ENCODE measurements at places on chromosomes 6 and 20.

DNA sequence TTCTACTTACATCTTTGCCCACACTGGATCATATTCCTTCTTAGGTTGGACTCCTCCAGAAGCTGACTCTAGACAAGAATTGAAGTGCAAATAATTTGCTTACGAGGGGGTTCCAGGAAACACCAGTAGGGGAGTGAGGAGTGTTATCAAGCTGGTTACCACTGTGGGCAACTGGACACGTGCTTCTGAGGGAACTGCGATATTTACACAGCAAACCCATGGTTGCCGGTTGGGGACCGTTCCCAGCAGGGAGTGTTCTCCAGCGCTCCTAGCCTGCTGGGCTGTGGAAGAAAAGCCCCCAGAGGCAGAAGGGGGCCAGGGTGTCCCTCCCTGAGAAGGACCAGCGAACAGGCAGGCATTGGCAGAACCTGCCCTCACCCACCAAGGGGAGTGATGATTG, 21.7 kb downstream of the MDFI start:
- no peak for DNase-seq

DNA sequence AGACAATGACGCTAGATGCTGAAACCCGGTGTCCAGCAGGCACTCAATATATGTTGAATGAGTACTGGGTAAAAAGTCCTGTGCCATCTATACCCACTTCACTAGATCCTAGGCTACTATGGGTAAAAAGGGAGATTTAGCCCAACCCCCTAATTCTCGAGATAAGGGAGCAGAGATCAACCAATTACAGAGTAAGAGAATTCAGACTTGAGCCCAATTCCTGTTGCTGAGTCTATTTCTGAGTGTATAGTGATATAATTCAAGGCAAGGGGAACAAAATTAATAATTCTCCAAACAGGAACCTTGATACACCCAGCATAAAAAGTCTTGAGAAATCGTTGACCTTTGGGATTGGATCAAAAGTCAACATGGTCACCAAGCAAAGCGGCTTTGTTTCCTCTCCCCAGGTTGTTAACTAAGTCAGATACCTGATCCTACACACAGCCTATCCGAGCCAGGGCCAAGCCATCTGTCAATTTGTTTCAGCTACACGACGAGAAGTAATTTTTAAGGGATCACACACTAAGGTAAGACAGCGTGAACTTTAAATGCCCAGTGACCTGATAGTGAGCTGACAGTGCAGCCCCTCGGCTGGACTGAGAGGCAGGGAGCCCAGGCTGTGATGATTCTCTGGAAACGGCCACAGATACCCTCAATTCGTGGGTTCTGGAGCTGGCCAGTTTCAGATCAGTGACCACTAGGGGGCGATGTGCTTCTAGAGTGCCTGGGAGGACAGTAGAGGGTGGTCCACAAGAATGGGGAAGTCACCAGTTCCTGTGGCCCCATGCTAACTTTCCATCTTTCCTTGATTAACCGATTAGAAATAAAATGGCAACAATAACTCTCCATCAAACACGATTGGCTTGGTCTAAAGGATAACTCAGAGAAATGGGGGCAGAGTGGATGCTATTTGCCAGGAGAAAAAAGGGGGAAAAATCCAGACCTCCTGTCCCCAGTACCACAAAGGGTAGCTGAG, 46.2 kb downstream of the SLC22A23 start:
- DNase-seq, result peak; percentile 50

- no peak for DNase-seq
These were observed 43.3 kb downstream of the SLC13A3 start for GRCh38 chr20:46607849-46608497.

- DNase-seq, result no peak
These were observed 90.2 kb upstream of the CCDC167 start for GRCh38 chr6:37589941-37590340.

DNA sequence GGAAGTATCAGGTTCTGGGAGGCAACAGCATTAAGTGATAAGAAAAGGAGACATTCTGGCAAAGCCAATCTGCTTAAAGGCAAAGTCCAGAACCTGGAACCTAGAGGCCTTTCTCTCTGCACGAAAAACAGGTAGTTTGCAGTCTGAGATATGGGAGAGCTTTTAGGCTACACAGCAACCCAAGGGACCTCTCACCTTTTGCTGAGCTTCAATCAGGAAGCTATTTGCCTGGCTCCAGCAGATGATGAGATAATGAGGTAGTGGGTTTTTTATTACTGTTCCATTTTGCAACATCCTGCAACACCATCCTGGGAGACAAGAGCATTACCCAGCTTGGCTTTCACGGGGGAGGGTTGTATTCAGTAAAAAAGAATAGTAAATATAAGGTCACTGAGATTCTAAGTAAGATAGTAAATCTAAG, 143.1 kb downstream of the ADGRG6 start:
- DNase-seq, result no peak

DNA sequence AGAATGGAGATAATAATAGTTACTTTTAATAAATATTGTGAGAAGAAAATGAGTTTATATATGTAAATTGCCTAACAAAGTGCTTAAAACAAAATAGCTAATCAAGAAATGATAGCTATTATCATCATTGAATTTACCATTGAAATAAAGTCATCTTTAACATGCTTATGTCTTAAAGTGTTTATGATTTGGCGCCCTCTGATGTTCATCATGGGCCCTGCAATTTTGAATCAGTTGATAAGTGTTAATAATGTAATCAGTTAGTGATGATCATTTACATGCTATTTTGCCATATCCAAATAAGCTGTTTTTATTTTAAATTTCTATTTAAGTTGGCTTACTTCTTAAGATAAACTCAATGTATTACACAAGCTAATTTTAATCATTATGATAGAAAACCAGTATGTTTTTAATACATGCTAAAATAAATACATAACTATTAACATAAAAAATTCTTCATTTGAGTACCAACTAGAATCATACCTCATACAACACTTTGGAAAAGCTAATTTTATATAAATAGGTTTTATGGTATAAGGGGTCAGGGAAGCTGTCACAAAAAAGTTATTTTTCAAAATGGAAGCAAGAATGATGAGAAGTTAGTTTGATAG, 39.2 kb upstream of the TPD52L1 start:
- no peak for DNase-seq

DNA sequence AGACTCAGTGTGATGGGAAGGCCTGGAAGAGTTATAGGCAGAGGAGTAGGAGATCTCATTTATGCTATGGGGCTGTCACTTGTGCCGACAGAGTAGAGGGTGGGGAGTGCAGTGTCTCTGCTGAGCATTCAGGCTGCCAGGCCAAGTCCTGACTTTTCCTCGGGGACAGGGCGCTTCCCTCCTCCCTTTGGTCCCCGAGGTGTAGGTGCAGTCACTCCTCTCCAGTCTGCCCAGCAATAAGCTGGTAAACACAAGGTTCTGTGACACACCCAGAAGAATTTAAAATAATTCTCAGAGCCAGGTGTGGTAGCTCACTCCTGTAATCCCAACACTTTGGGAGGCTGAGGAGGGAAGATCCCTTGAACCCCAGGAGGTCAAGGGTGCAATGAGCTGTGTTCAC, 109.4 kb downstream of the CRYBG1 start:
- DNase-seq, result no peak

DNA sequence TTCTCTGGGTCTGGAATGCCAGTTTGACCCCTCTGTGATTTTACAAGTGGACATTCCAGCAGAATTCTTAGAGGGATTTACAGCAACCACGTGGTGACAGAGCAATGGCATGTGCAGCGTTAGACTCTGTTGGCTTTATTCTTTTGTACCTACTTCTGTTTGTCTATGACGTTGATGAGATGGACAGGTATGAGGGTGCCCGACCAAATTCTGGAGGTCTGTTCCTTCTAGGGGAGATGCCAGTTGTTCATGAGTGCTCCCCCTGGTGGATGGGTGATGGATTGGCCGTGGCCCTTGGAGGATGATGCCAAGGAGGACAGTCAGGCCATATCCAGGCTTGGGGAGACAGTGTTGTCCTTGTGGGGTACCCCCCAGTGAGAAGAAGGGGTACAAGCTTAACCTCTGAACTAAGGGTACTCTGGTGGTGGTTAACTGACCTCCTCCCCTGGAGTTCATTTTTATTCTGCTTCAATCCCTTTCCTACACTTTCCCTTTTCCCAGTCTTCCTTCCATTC, 198.6 kb downstream of the DTNBP1 start:
- DNase-seq, result peak; percentile 38

DNA sequence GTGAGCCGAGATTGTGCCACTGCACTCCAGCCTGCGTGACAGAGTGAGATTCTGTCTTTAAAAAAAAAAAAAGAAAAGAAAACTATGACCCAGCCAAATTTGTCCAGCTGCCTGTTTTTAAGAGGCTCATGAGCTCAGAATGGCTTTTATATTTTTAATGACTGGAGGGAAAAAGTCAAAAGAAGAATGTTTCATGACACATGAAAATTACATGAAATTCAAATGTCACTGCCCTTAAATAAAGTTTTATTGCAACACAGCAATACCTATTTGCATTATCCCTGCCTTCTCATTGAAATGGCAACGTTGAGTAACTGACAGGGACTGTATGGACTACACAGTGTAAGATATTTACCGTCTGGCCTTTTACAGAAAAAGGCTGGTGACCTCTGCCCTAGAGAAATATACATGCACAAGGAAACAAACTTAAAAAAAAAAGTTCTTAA, 11.4 kb downstream of the SENP6 start:
- no peak for DNase-seq

- no peak for DNase-seq
These were observed 55.5 kb downstream of the EDN1 start for GRCh38 chr6:12345694-12346058.

- DNase-seq, result no peak
These were observed 82.4 kb downstream of the MAP3K4 start for GRCh38 chr6:161073930-161074329.

DNA sequence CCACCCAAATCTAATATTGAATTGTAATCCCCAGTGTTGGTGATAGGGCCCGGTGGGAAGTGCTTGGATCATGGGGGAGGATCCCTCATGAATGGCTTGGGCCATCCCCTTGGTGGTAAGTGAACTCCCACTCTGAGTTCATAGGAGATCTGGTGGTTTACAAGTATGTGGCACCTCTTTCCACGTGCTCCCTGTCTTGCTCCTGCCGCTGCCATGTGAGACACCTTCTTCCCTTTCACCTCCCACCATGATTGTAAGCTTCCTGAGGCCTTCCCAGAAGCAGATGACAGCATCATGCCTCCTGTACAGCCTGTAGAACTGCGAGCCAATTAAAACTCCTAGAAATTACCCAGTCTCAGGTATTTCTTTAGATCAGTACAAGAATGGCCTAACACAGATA, 150.8 kb downstream of the SH3BGRL2 start:
- DNase-seq, result no peak

DNA sequence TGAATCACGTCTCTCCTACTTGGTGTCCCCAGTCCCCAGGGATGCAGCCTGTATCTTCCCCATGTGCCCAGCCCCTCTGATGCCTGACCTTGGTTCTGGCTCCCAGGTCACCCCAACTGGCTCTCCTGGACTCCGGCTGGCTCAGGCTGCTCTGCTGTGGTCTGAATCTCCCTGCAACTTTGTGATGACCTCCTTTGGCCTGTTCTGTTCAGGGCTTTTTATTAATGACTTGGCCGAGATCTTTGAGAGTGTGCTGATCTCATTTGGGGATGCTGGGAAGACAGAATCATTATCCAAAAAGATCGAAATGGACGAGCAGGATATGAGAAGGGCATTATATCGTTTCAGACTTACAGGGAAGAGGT, 67.4 kb downstream of the IGF2R start:
- no peak for DNase-seq

DNA sequence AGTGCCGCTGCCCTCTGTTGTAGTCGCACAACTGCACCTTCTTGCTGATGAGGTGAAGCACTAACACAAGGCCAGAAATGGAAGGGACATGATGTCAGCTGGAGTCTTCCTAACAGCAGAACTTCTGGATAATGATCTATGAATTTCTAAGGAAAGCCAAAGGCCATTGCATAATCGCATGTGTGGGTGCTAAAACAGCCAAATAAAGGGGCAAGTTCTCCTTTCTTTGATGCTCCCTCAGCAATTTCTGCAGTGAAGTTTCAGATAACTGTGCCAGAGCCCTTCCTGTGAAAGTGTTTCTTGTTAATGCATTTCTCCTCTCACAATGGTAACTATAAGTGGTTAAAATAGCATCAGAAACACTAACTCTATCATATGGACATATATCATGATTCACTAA, 8.0 kb upstream of the F13A1 start:
- no peak for DNase-seq

DNA sequence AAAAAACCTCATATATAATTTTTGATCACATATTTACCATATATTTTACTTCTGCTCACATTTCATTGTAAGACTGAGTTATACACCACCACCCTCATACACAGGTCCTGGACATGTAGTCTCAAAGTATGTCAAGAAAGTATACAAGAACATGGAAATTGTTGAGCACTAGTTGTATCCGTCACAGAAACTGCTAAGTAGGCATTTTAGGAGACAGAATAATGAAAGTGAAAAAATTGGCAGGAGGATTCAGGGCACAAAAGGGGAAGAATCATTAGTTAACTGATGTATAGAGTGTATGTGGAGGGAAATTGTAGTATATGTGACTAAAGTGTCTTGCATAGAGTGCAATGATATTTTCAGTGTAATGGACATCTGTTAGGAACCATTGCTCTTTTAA, 458.8 kb downstream of the TFAP2B start:
- DNase-seq, result no peak

DNA sequence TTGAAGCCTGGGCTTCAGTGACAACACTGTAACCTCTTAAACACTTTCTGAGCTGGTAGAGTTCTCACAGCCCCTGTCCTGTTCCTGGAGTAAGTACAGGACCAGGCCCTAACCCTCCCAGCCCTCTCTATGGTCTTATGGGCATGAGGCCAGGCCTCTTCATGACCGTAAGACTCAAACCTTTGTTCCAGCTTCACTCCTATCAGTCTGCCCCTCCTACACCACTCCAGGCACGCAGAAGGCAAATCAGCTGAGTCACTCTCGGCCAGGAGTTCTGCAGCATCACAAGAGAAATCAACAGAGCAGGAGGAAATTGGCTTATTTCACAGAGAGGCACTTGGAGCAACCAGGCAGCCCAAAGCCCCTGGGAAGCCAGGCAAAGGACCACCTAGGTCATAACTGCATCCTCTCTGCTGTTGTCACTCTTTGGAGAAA, 25.3 kb upstream of the CHD6 start:
- no peak for DNase-seq

GRCh38 chr6:11381801-11382513, 149.5 kb upstream of the NEDD9 start:
- peak; percentile 54 for DNase-seq

DNA sequence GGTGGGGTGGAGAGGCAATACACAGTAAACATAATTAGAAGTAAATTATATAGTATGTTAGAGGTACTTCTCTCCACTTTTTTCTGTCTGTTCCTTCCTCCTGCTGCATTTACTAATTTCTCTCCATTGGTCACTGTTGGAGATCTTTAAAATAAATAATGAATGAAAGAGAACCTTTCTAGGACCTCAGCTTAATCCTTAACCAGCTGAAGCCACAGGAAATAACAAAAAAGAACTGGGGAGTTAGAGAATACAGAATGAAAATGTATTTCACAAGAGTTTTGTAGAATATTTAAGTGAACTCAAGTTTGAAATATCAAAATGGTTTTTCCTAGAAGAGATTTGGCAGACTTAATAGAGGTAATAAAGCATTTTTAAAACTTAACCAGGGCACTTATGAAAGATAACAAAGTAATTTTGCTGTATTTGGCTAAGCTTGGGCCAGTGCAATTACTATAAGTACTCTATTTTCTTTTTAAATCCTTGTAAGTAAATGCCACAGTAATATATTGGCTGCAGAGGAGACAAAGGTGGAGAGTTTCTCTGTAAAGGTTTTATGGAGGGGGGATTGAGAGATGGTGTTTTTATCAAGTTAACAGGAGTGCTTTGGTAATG, 405.0 kb downstream of the CDKAL1 start:
- DNase-seq, result no peak
